ENCODE measurements at places on chromosomes 3 and 15.
A peak's percentile ranks its signal among the peaks of the same experiment; 100 is the strongest.

- DNase-seq = no peak
Measured at GRCh38 chr3:15426579-15427118, 695 bp downstream of the METTL6 start.

GRCh38 chr15:62407216-62407615, 242.1 kb upstream of the C2CD4B start:
- no peak for DNase-seq

DNA sequence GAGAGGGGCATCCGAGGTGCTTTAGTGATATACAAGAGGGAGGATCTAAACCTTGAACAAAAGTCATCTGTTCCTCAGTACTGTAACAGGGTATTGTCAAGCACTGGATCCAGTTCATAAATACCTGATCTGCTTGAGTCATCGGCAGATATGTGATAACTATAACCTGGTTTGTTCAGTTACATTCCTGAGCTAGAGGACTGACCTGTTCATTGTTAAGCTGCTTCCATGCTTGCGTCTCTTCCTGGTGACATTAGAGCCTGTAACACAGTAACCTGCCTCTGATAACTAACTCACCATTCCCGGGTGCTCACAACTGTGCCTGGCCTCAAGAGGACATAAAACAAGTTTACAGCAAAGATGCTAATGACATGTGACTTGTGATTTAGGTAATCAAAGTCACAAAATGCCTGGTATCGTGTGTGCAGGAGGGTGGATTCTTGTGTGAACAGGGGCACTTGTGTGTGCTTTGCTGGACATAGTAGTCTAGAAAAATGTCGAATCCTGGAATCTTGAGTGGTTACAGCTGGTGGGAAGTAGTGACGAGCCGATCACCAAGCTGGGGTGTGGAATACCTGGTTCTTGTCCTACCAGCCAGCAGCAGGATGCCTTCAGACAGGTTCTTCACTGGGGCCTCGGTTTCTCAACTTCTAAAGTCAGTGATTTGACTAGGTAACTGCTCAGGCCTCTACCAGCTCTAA, 30.9 kb upstream of the POLR2M start:
- no peak for DNase-seq

GRCh38 chr3:119597548-119598288, at the start of gene PLA1A:
TSS of gene PLA1A (plus strand) at chr3:119597885. CDS start at chr3:119597914, 29 bp downstream.
- DNase-seq = no peak

GRCh38 chr15:84814916-84815315, 2.2 kb upstream of the ALPK3 start:
- no peak for DNase-seq

DNA sequence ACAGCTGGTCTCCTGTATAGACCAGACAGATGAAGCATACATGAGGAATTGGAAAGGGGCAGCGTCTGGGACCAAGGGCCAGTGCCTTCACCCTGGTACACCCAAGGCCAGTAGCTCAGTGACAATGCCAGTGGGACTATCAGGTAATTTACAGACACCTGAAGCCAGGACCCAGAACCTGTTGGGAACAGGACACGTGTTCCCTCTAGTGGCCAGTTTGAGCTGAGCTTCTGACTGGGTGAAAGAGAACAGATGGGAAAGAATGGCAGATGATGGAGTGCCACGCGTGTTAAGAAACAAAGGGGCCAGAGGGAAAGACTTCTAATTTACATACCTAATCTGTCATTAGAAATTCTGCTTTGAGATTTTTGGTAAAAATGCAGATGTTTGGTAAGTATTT, 5.1 kb upstream of the SLC25A38 start:
- DNase-seq = peak; percentile 71

DNA sequence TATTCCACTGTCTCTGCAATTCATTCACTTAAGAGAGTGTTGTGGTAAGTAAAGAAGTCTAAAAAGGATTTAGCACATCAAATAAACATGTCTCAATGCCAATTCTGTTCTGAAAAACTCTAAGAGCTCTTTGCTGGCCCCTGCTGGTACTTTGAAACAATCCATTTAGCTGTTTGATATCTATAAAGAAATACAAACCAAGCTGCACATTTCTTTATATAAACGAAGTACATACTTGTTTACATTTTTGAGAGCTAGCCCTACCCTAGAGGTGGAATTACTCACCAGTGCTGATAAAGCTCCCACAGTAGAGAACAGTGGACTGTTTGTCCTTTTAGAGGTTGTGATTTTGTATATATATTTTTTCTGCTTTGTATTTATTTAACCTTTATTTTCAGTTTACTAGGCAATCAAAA, 75.5 kb downstream of the NEDD4 start:
- DNase-seq = no peak

- peak; percentile 98 for DNase-seq
Measured at GRCh38 chr3:42581709-42582473, at the start of gene SEC22C. TSS of gene SEC22C (minus strand) at chr3:42581967. CDS start at chr3:42569046, 12,921 bp downstream.

- DNase-seq = no peak
Measured at GRCh38 chr15:100687582-100688141, 85.3 kb downstream of the ASB7 start.

DNA sequence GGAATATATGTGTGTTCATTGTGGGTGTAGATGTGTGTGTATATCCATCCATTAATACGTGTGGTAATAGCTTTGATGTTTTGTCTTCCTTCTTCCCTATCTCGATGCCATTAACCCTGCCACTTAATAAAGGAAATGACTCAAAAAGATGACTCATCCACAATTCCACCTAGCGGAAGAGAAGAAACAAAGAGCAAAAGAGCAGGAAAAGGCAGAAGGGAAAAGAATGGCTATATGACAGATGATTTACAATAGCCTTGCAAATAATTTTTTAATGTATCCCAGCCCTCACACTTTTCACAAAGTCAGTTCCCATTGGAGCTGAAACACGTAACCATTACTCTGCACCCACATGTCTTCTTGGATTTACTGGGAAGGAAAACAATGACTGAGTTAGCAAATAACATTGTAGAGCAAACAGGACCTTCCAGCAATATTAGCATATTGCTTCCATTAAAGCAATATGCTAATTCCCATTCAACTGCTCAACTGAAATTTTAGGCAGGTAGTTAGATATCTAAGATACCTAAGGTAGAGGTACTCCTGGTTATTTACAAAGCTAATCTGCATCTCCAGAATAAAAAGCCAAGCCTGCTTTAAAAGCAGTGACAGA, 197.2 kb downstream of the KCNAB1 start:
- DNase-seq = no peak

DNA sequence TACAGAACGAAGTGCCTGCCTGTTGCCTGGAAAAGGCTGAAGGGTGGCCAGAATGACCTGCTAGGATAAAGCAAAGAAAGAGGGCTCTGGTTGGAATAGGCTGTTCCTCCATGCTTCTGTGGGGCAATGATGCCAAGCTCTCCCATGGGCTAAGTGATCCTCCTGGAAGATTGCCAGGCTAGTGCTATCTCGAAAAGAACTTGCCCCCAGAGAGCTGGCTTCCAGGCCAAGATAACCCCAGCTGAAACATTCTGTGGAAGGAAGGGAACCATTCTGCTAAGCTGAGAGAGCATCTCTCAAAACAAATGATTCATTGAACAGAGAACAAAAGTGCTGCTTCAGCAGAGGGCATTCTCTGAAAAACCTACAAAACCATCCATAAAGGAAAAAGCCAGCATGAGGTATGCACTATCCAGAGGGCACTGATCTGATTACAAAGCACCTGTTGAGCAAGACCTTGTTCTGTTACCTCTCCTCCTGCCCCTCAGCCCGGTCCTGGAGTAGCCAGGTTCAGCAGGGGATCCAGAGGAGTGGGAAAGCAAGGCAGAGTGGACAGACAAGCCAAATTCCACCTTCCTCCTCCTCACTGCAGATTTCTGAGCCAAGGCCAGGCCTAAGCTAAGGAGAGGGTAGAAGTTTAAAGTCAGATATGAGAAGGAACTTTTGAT, 31.9 kb upstream of the SPRED1 start:
- no peak for DNase-seq

DNA sequence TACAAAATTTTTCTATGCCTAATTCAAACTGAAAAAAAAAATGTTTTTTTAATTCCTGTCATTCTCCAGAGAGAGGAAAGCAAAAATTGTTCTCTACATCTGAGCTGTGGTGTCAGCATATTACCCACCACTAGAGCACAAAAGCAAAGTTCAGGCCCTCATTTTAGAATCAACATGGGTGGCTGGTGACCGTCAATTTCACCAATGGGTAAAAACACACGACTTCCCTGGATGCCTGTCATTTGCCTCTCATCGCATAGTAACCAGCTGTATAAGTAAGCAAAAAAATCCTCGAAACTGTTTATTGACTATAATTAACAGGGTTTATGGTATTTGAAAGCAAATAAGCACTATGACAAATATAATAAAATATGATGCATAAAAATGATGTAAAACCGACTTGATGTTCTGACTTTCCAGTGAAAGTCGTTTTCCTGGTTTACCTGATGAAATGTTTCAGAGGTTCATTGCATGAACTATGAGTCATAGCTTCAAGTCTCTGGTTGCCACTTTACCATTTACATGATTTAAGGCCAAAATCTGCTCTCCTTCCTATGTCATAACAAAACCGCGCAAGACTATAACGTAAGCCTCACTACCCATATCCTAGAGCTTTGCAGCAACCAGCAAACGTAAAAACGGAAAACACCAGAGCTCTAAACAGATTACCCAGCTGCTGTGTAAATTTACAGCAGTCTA, 60.5 kb downstream of the THBS1 start:
- no peak for DNase-seq

DNA sequence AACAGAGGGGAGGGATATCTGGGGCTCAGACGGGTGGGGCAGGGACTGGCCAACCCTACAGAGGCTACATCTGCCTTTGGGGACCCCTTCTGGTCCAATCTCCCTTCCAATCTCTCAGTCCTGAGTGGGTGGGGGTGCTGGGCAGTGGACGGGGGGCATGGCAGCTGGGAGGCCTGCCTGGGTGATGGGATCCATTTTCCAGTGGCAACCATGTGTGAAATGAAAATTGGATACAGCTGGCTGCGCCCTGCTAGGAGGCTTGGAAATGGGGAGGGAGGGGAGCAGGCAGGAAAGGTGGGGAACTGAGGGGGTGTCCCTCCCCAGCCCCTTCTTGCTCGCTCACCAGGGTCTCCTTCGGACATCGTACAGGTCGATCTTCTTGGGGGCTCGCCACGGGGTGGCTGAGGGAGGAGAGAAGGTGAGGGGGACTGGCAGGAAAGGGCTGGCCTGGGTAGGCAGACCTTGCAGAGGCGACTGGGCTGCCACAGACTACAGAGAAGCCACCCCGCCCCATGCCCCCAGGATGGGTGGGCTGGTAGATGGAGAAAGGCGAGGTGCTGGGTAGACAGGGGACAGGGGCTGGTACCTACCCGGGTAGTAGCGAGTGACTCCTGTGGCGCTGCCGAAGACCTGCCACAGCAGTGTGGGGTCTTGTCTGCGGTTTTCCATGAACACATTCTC, 21.2 kb upstream of the TMEM115 start:
- no peak for DNase-seq

DNA sequence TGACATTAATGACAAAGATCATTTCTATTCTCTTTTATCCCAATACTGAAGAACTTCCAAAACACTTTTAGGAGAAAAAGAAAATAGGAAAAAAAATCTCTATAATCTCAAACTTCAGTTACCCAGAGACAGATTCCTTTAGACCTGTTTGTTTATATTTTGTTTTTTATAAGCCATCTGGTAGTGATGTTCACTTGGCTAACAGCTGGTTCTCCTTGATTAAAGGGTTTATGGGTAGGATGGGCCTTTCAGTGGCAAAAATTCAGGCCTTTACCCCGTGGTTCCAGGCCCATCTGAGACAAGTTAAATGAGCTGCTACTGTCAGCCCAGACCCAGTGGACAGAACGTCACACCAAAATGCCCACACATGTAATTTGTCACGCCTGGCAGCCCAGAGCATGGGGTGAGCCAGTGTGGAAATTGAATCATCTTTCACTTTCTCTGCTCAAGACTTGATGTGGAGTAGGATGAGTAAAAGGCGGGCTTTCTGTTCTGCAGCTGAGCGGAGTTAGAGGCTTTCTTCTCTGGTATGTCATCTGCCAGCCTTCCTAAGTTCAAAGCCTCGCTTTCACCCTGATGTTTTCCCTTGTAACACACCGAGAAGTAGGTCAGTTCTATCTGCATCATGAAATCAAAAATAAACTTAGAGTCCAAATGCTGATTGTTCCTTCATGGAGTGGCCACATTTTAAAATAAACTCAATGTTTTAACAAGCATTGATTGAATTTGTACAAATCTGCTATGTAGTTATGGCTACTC, 62.5 kb upstream of the SKOR1 start:
- DNase-seq = no peak

DNA sequence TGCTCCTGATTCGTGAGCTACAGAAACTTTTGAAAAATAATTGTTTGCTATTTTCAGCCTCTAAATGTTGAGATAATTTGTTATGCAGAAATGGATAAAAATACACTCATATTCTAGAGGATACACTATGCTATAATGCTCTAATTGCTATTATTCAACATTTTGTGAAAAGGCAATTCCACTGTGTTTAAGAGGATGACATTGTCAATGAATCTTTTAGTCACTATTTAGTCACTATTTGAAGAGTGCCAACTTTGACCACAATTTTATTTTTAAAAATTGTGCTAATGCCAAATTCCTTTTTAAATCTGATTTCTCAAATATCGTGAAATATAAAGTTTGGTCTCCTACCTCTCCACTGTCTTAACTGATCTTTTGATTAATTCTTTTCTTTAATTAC, 604.9 kb upstream of the KCNMB2 start:
- no peak for DNase-seq

DNA sequence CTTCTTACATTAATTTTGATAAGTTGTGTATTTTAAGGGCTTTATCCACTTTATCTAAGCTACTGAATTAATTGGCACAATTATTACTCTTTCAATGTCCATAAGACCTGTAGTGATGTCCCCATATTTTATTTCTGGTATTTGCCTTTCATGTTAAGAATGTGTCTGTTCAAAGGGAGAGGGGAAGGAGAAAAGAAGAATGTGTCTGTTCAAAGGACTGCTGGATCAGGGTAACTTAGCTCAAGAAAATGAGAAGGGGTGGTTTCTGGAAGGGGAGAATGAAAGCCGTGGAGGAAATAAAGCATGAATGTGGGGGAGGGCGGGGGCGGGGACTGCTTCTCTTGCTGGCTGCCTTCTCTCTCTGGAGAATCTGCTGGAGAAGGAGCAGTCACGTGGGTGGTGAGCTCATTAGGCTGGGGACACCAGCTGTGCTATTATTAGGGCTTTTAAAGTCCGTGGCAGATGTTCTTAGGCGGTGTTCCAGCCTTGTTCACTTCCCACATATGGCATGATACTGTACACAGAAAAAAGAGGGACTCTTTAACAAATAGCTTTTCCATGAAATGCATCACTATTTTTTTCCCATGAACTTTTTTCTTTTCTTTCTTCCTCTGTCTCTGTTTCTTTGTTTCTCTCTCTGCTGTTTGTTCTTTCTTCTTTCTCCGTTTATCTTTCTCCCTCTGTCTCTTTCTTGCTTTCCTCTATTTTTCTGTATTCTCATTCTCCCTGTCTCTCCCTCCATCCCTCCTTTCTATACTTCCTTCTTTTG, 63.7 kb upstream of the ULK4 start:
- DNase-seq = peak; percentile 67

- DNase-seq = no peak
Measured at GRCh38 chr15:34434627-34435305, 2.8 kb downstream of the GOLGA8A start.

- DNase-seq = no peak
Measured at GRCh38 chr3:59654123-59654479, 604.3 kb upstream of the CFAP20DC start.

GRCh38 chr15:44286814-44287452, 1.6 kb upstream of the GOLM2 start:
- no peak for DNase-seq

Measured in WTC11 (cell line).